CD4-positive, alpha-beta T cell treated with Interleukin-17A for 1 hour (primary cell): ENCODE measurements at places on chromosomes 3 and 15.
A peak's percentile ranks its signal among the peaks of the same experiment; 100 is the strongest.

- no peak for DNase-seq
These were observed 7.6 kb upstream of the NR2E3 start for GRCh38 chr15:71802770-71803169.

DNA sequence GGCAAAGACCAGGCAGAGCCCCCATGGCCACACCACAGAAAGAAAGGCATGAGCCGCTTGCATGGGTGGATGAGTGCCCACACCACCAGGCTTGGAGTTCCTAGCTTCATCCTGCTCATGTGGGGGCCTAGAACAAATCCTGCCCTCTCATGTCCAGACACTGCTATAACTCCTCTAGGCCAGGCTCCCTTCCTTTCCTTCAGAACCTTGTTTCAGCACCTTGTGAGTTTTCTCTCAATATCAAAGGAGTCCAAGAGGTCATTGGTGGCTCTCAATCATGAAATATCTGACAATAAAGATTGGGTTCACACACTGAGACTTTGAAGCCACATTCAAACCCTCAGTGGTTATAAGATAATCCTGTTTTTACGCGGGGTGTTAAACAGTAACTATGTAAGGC lies 12.7 kb downstream of the SLC6A20 start:
- no peak for DNase-seq

DNA sequence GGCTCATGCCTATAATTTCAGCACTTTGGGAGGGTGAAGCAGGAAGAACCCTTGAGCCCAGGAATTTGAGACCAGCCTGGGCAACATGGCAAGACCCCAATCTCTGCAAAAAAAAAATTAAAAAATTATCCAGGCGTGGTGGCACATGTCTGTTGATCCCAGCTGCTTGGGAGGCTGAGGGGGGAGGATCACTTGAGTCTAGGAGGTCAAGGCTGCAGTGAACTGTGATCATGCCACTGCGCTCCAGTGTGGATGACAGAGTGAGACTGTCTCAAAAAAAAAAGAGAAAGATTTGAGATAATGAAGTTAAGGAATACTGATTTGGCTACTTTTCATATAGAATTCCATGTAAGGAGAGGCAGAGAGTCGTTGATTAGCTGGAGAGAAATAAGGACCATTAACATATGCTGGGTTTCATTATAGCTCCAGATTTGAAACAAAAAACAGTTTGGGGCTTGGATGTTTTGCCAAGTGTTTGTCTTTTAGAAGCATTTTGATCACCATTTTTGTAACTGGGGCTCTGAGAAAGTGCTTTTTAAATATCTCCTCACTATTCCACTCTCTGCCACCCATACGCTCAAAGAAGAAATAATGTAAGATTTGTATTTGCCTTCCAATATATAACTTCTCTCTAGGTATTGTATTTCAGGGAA lies 214.2 kb downstream of the FEZF2 start:
- DNase-seq: no peak

DNA sequence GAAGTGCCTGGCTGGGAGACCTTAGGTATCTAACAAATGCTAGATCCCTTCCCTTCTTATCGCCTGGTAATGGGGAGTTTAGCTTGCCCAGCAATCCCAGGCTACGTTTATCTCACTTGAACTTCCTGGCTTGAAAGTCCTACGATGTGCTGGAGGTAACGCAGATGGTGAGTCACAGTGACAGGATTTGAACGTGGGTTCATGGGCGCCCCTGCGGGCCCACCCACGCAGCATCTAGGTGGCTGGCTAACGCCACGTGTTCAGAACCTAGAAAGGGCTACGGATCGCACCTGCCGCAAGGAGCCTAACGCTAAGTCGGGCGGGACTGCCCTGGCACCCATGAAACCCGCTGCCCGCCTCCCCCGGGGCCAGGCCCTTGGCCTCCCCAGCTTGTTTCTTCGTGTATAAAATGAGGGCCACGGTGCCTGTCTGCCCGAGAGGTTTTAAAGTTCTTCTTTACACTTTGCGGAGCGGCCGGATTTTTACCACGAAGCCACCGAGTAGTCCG lies 600 bp upstream of the USP3 start:
- peak; percentile 90 for DNase-seq

GRCh38 chr15:100261302-100262240 lies 80.2 kb downstream of the ADAMTS17 start:
- no peak for DNase-seq

DNA sequence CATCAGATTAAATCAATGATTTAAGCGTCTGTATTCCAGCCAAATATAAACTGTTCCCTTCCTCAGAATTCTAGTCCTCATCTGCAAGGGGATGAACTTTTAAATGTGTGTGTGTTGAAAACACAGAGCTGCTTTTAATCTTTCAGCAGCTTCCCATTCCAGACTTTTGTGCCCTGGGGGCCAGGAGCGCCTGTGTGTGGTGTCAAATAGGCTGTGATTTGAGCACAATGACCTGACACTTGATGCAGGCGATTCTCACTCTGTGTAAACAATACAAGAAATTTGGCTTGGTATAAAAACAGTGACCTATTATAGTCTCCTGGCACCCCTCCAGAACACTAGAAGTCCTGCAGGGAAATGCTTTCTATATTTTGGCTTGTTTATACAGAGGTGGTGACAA lies 274.6 kb upstream of the ROPN1 start:
- DNase-seq: no peak

GRCh38 chr3:58059349-58060321 lies 51.4 kb downstream of the FLNB start:
- no peak for DNase-seq
